ENCODE measurements at places on chromosomes 13 and 19.
A peak's percentile ranks its signal among the peaks of the same experiment; 100 is the strongest.

DNA sequence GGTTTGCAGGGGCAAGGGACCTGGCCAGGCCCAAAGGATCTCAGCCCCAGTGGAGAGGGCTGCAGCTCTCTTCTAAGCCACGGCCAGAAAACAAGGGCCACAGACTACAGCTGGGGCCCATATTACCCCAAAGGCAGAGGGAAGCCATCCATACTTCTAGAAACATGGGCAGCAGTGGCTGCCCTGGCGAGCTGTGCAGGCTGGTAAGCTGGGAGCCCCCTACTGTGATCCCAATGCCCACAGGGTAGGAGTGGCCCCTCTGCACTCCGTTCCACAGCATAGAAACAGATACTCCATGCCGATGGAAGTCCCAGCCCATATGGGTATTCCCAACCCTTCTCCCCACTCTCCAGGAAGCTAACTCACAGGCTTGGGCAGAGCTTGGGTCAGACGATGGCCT, 25.1 kb downstream of the VSTM2B start:
- no peak for DNase-seq

- no peak for DNase-seq
Observed at GRCh38 chr13:51980908-51981307, 30.3 kb downstream of the ATP7B start.

GRCh38 chr13:36166046-36166445, 34.9 kb upstream of the DCLK1 start:
- DNase-seq: no peak

GRCh38 chr13:108948251-108948671, 318.9 kb downstream of the MYO16 start:
- no peak for DNase-seq

GRCh38 chr19:45645631-45646344, 6.6 kb upstream of the EML2 start:
- peak; percentile 85 for DNase-seq

- no peak for DNase-seq
Observed at GRCh38 chr13:113083402-113084061, 22.1 kb upstream of the F7 start.

DNA sequence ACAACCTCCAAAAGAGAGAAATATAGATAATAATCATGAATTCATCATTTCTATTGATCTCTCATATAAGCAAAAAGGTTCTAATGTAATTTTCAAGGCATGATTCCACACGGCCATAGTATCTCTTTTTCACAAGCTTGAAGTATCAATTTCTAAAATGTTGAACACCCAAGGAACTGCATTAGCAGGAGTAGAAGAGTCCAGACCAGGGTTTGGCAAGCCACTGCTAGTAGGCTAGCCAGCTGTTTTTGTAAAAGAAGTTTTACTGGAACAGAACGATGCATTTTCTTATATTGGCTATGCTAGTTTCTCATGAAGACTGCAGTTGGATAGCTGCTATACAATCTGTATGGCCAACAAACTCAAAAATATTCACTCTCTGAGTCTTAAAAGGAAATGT, 481.5 kb upstream of the MIR17HG start:
- DNase-seq: no peak

DNA sequence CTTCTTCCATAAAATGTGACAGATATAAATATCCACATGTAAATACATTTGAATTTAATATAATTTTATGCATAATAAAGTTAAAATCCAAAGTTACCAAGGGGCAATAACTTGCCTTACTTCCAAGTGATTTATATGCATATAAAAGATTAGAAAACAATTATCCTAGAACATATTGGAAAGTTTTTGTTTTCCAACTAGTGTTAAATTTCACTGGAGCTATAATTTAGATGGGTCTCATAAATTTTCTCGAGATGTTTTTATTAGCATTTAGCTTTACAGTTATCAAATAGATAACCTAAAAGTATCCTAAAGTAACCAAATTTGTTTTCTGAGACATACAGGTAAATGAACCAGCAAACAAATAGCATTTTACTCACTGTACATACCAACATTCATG, 225.3 kb downstream of the SPRY2 start:
- no peak for DNase-seq

DNA sequence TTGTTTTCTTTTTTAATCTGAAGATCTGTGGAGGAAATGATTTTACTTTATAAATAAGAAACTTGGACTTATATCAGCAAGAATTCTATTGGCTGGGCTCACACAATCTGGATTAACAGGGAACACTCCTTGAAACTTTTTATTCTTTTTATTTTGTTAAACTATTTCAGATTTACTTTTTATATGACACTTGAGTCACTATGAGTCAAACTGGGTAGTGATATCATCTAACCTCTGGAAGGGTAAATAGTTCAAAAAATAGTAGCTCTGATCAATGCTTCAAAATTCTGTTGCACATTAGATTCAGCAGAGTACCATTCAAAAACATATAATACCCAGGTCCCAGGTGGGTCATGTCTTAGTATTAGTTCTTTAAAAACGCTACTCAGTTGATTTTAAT, 55.1 kb upstream of the NBEA start:
- DNase-seq: no peak

DNA sequence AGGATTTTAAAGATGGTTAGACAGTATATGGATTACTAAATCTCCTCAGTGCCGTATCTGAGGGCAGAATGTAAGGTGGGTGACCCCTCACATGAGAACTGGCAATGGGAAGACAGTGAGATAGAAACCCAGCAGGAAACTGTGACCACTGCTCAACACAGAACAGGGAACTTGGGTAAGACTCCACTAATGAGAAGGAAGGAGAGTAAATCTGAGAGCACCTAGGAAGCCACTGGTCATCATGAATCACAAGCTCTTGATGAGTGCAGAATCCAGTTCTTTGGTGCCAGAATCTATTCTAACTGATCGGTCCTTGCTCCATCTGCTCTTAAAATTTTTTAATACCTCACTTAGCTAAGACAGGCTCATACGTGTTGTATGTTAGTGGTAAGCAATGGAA, 261.8 kb downstream of the KLF12 start:
- no peak for DNase-seq

DNA sequence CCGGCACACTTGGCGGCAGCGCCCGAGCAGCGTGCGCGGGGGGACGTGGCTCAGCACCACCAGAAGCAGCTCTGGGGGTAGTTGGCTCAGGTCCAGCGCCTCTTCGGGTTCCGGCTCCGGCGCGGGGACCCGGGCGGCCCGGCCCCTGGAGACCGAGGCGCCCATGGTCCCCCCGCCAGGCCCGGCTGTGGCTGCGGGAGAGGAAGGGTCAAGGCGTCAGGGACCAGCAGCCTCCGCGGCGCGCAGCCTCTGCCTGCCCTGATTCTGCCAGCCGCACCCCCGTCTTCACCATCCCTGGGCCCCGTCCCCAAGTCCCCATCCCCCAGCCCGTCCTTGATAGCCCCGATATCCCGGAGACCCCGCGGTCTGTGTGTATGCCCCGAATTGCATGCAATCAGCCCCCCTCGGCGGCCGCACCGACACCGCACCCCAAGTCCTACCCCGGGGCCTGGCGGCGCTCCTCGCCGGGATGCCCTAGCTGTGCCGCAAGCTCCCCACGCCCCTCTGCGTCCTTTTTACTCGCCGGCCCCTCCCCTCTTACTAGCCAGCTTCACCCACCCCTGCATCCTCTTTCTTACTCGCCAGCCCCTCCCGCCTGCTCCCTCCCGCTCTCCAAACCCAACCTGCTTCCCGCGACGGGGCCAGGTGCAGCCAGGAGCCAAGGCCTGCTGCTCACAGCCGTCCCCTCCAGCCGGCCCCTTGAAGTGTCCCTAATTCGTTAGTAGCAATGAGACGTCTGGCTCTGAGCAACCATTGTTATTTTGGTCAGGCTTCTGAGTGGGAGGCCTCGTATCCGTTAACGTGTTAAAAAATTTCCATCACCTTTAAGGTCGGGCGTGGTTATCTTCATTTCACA, at the start of gene FBXO27:
Gene FBXO27 (minus strand): TSS at position 487 of the 856 bp plus-strand sequence. CDS start 322 bp downstream, at position 165.
- peak; percentile 59 for DNase-seq

- no peak for DNase-seq
Observed at GRCh38 chr19:30551271-30551670, 179.1 kb downstream of the ZNF536 start.

GRCh38 chr13:70183041-70183440, 74.8 kb upstream of the KLHL1 start:
- DNase-seq: no peak

DNA sequence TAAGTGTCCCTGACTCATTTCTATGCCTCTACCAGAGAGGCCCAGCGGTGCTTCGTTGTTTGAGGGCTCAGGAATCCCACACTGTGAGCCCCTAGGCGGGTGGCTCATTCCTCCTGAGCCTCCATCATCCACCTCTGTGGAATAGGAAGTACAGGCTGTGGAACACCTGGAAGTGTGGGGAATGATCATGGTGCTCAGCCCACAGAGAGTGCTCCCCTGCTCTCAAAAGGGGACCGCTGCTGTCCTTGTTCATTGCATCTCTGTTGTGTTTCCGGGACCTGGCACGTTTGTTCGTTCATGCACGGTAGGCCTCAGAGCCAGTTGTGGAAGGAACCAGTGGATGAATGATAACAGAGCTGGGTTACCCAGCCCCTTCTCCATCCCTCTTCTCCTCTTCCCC, 1.2 kb downstream of the ACP7 start:
- DNase-seq: no peak

DNA sequence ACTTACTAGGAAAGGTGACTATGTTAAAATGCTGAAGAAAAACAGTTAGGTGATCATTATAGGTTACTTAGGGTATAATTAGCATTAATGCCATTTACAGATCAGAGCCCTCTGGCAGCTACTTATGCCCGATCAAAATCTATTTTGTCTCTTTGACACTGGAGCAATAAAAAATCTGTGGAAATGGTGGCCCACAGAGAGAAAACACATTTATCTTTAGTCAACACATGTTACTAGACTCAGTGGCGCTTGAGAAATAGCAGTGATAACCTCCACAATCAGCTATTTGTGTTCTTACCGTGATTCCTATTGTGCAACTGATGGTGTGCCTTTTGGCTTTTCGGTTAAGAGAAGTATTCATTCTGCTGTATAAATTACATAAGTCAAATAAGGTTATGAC, 1519.6 kb downstream of the PCDH9 start:
- DNase-seq: no peak

DNA sequence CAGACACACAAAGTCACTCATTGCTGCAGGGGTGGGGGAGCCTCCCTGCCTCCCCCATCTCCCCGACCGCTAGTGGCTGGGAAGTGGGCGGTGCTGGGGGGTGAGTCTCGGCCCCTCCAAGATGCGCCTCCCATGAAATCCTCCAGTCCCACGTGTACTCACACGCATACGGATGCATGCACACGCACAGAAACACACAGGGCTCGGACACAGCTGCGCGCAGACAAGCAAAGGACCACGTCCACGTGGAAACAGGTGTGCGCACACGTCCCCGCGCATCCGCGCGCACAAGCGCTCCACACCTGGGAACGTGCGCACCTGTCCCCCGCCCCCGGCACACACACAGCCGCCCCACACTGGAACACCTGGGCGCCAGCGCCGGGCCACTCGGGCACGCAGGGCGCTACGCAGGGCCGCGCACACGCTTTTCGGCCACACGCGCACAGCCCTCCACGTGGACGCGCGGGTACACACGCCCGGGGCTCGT, 687 bp downstream of the MATK start:
- DNase-seq: peak; percentile 31

- no peak for DNase-seq
Observed at GRCh38 chr19:18696023-18696422, 12.5 kb downstream of the CRTC1 start.

GRCh38 chr13:92038905-92039304, 640.5 kb downstream of the GPC5 start:
- no peak for DNase-seq

DNA sequence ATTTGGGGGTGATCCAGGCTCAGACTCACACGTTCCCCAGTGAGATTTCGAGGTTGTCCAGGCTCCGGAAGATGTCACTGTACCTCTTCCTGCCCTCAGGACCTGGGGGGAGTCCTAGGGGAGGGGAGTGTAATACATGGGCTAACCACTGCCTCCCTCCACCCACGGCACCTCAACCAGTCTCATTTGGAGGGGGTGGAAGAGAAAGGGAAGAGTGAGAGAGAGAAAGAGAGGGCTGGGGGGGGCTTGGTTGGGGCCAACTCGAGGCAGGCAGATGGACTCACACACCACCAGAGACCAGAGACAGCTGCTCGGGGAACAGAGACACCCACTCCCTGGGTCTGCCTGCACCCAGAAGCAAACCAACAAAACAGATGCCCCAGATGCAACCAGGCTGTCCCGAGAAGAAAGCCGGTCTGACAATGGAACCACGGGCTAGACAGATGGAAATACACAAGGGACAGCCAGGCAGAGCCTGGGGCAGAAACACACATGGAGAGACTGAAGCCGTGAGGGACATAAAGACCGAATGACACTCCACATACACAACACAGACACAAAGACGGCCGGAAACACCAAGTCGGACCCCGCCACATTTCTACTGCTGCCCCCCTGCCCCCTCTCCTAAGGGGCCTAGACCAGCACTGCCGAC, 825 bp downstream of the GMIP start:
- DNase-seq: peak; percentile 73

- DNase-seq: peak; percentile 71
Observed at GRCh38 chr19:35144600-35145436, 1.8 kb downstream of the FXYD7 start.

- no peak for DNase-seq
Observed at GRCh38 chr13:93859716-93860115, 619.8 kb downstream of the DCT start.

DNA sequence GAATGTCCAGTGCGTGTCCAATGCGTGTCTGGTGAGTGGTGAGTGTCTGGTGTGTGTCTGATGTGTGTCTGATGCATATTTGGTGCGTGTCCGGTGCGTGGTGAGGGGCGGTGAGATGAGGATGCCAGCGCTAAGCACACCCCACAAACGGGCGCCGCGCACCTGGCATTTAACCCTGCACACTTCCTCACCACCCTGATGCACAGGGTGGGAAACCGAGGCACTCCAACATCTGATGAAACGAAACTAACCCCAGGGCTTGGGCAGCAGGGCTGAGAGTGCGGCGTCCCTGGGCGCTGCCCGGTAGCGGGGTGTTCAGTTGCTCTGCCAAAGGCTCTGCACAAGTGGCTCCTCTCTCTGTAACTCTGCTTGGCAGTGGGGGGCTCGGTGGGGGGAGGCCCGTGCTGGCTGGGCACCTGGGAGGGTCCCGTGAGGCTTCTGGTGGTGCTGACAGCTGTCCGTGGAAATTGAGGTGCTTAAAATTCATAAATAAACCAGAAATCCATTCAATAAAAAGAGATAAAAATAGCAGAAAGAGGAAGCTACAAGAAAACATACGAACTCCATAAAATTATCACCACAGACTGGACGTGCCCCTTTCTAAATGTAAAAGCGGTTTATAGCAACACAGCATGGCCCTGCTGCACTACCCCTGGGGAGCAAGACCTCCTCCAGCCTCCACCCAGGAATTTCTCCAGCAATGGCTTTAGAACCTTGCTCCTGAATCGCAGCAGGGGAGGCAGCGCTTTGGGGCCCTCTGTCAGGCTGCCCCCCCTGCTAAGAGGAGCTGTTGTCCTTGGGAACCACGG, 76.0 kb downstream of the RASA3 start:
- DNase-seq: no peak

DNA sequence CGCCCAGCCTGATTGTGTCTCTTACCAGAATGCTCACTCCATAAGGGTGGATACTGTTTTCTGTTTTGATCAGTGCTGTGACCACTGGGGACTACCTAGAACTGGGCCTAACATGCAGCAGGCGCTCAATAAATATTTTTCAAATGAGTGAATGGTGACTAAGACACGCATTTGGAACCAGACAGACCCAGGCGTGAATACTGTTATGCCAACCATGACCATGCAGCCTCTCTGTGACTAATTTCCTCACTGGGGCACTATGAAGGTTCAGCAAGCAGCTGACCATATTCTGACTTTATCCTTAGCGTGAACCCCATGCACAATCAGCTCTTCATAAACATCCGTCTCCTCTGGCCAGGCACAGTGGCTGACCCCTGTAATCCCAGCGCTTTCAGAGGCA, 13.0 kb upstream of the SPC24 start:
- no peak for DNase-seq

Measured in NCI-H2171 treated with DMSO at 0.1 percent for 48 hours (cell line).